ENCODE measurements at places on chromosomes 2 and 18.

- DNase-seq, result no peak
Measured at GRCh38 chr2:234712421-234712935, 215.6 kb upstream of the ARL4C start.

GRCh38 chr2:157413326-157414035 is 30.4 kb downstream of the CYTIP start:
- DNase-seq, result no peak

DNA sequence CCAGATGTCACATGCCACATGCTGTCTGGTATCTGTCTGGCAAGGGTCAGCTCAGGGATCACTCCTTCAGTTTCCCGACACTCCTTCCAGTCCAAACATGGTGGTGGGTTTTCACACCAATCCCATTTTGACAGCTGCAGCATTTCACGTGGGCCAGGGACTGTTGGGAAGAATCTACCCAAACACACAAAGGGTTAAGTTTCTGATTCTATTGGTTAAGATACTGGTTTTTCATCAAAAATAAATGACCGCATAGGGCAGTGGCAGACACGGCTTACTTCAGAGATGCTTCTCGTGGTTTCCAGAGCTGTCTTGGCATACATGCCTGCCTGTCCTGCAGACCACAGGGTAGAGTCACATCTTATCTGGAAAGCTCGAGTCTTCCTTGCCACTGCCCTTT is 79.7 kb downstream of the PSMG2 start:
- no peak for DNase-seq

DNA sequence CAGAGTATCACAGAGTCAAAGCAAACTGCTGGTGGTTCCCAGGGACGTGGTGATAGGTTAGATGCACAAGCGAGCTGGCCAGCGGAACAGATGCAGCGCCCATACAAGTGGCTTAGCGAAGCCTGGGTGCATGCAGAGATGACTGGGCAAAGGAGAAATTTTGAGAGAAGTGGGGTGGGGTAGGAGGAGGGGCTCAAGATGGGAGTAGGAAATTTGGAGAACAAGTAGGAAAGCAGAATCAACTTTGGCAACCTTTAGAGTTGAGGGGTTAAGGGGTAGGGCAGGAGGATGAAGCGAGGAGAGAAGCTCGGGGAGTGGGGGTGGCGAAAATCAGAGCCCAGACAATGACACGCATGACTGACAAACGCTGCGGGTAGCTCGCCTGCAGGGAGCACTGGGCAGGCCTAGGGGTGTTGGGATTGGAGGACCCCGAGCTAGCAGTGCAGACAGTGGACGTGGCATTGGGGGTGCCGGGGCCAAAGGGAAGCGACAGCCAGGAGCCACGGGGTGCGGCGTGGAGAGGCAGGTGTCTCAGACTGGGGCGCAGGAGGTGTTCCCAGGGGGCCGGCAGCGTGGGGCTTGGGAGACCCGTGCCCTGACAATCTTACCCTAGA is 431 bp downstream of the FAM98A start:
- peak; percentile 73 for DNase-seq

DNA sequence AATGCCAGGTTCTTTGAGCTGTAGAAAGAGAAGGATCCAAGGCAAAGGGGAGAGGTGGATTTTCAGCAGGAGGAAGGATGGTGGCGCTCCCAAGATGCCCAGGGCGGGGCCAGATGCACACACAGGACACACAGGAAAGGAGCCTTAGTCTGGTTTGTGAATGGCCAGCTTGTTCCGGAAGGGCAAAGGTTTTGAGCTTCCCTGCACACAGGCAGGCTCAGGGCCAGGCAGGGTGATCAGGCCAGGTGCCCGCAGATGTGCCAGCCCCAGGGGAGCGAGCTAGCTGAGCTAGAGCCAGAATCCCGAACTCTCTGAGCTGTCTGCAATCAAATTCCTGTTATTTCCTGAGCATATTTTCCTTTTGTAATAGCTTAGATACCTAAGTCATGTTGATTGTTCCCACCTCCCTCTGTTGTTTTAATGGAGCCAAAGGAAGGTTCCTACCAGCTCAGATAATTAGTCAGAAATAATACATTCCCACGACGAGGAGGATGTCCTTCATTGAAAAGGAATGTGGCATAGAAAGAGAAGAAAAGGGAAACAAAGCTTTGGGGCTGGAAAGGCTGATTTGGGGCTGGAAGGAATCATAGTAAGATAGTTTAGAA is 13.7 kb upstream of the OTOF start:
- DNase-seq, result no peak

All from iris pigment epithelial cell (primary cell).